ENCODE measurements at places on chromosomes 2 and 18.
A peak's percentile ranks its signal among the peaks of the same experiment; 100 is the strongest.

DNA sequence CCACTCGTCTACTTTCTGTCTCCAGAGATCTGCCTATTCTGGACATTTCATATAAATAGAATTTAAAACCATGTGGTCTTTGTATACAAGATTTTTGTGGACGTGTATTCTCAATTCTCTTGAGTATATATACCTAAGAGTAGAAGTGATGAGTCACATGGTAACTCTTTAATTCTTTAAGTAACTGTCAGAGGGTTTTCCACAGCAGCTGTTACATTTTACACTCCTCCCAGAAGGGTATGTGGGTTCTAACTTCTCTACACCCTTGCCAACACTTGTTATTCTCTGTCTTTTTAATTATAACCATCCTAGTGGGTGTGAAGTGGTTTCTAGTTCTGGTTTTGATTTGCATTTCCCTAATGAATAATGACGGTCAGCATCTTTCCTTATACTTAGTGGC, 70.9 kb downstream of the MAP3K20 start:
- no peak for DNase-seq

DNA sequence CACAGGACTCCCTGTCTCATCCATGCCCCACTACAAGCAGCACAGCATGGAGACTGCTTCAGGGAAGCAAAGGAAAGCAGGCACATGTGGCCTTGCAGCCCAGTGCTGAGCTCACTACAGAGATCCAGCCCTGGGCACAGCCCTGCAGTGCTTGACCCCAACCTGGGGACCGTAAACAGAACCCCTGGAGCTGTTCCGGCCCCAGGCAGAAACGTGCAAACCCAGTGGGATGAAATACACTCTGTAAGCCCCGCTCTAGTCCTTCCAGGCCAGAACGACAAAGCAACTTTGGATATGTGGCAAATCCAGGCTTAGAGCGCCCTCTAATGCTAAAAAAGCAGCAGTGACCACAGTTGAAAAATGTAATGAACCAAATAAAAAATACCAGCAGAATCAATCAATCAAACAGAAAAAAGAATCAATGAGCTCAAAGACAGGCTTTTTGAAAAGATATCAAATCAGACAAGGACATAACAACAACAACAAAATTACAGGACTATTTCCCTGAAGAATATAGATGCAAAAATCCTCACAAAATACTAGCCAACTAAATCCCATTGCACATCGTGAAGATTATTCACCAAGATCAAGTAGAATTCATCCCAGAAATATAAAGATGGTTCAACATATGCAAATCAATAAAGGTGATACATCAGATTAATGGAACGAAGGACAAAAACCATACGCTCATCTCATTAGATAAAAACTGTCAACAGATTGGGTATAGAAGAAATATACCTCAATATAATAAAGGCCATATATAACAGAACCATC, 45.6 kb downstream of the ZNF519 start:
- DNase-seq, result no peak

DNA sequence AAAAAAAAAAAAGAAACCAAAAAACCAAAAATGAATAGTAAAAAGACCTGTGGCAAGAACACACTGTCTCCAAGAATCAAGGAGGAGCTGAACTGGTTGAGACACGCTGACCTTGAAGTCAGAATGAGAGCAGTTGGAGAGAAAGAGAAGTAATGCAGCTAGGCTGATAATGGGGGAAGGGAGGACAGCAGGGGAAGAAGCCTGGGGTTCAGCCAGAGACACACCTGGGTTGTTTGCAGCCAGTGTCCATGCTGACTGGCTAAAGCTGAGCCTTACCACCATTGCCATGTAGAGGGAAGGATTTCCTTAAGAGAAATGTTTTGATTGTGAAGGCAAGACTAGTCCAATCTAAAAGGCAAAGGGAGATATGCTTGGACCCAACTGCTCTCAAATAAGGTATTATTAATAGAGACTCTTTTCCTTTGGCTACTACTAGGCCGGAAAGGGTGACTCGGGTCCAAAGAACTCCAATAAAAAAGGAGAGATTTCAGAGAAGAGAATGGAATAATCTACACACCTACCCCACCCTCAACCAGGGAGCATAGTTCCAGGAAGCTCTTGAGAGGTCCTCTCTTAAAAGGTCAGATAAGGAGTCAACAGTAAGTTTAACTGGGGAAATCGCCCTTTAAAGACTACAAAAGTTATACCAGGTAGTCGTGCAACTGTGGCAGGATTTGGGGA, 25.2 kb upstream of the REL start:
- no peak for DNase-seq

- DNase-seq, result no peak
Measured at GRCh38 chr2:150656002-150656401, 168.5 kb upstream of the RND3 start.

- DNase-seq, result peak; percentile 1
Measured at GRCh38 chr18:55522011-55522410, 66.0 kb downstream of the TCF4 start.

GRCh38 chr2:58922245-58922644, 681.1 kb upstream of the FANCL start:
- DNase-seq, result no peak

DNA sequence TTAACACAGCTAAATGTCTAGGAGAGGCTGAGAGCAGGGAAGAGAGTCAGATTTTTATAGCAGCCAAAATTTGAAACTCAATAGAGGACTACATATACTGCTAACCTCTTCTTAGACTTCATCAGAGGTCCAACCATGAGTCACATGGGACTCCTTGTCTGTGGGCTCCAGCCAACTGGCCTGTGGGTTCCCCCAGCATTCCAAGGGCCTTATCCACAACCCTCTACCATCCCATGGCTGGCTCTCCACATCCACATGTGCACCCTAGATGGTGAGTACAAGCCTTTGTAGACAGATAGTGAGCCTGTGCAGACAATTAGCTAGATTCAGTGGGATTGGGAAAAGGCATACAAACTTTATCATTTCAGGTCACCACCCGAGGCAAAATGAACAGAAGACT, 901.9 kb upstream of the ZEB2 start:
- DNase-seq, result no peak

DNA sequence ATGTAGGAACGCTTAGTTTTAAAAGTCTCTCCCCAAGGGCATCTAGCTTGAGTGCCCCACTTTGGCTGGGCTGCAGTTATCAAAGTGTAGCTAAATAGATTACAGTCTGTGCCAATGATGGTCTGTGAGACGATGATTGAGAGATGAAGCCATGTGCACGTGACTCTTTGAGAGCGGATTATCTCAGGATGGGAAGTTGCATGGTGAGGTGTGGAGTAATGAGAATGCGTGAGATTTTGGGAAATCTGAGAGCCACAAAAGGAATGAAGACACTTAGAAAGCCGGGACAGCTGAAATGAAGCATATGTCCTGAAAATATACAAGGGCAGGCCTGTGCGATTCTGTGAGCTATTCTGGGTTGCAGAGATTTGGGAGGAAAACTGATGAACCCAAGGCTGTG, 370.0 kb downstream of the TGIF1 start:
- DNase-seq, result no peak

- DNase-seq, result no peak
Measured at GRCh38 chr18:48105317-48105716, 174.9 kb upstream of the SMAD2 start.

GRCh38 chr2:181789827-181790448, 101.6 kb upstream of the ITPRID2 start:
- DNase-seq, result no peak

- DNase-seq, result no peak
Measured at GRCh38 chr2:37798315-37799005, 126.6 kb upstream of the RMDN2 start.

DNA sequence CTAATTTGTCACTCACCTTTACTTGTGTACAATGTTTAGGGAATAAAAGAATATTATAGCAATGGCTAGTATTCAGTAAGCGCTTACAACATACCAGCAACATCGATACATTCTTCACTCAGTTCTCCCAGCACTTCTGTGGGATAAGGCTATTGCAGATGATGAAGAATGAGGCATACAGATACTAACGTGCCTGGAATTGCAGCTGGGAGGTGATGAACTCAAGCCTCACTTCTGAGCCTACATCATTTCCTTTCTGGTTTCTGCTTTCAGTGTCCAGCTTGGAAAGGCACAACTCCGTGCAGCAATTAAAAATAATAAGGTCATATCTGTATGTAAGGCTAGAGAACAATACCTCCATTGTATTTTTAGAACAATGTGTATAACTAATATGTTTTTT, 95.4 kb upstream of the AQP4 start:
- no peak for DNase-seq

DNA sequence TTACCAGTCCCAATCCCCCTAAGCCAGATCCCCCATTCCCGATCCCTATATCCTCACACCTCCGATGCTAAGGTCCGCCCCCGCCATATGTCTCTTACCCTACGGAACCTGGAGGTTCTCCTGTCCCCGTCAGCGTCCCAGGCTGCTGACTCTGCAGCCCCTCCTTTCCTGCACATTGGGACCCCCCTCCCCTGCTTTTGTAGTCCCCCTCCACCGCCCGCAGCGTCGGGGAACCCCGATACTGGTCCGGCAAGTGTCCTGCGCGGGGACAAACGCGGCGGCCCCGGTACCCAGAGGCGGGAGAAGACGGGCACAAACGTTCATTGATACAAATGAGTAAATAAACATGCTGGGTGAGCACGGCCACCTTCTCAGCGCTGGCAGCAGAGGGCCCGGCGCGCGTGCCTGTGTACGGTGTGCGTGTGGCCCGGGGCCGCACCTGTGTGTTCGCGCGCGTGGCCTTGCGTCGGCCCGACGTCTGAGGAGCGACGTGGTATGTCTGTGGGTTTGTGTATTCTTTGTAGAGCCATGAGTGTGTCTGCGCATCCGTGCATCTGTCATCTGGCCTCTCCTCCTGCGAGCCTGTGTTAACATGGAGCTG, 2.0 kb upstream of the CYP26B1 start:
- DNase-seq, result no peak

DNA sequence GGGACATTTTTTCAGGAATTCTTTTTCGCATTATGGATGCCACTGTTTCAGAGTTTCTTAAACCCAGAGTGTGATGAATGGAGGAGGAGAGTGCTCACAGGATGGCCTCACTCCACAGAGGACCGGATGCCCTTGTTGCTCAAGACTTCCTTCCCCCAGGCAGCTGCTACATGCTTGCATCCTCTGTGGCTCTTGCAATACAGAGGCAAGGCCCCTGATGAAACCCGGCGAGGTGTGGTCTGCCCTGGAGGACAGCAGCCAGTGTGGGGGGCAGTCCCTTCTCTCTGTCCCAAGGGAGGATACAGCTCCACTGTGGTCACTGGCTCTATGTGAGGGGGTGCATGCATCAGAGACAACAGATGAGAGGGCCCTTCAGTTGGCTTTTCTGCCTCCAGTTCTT, 109.6 kb downstream of the SH3RF3 start:
- DNase-seq, result no peak

- DNase-seq, result no peak
Measured at GRCh38 chr2:121617042-121617599, 32.1 kb downstream of the CLASP1 start.

DNA sequence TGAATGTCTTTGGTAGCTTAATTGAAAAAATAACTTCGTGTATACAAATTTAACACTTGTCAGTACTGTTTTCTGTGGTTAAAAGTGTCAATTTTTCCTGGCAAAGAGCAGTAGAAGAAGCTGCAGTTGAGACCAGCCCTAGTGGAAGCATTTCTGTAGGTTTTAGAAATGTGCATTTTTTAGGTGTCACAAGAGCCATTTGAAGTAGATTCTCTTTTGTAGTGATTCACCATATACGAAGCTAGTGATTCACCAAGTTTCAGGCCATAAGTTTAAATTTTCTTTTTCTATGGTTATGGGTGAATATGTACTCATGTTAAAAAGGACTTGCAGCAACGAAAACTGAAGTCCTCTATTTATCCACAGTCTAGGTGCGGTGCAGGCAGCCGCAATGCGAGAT, 4.2 kb downstream of the NABP1 start:
- no peak for DNase-seq

All from activated CD4-positive, alpha-beta T cell treated with anti-CD3 and anti-CD28 coated beads, Interleukin-2, amount 50 U/mL, for 24 hours (primary cell).